ENCODE measurements at places on chromosomes 11 and 22. TPM values are rescaled to one million over a fixed set of nuclear protein-coding genes. Genes with fewer than 3 reads are reported as not detected.

- no peak for DNase-seq
These were observed 56.7 kb upstream of the RAB38 start for GRCh38 chr11:88231894-88232482.

The CCDC87 gene
- total RNA-seq, result not detected

DNA sequence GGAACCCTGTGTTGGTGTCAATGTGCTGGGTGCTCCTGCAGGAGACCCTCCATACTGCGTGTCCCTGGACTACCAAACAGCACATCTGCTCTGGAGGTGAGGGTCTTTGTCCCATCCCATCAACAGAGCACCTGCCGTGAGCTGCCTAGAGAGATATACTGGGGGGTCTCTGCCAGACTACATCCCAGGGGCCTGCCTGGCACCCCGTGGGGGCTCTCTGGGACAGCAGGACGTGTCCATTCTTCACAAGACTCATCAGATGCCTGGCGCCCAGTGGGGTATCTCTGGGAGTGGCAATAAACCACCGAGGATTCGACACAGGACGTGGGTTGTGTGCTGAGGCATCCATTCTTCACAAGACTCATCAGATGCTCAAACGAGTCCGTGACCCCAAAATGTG lies 42.7 kb downstream of the SHANK2 start:
- DNase-seq, result no peak

GRCh38 chr11:44244639-44245310 lies 65.2 kb downstream of the ALX4 start:
- no peak for DNase-seq

DNA sequence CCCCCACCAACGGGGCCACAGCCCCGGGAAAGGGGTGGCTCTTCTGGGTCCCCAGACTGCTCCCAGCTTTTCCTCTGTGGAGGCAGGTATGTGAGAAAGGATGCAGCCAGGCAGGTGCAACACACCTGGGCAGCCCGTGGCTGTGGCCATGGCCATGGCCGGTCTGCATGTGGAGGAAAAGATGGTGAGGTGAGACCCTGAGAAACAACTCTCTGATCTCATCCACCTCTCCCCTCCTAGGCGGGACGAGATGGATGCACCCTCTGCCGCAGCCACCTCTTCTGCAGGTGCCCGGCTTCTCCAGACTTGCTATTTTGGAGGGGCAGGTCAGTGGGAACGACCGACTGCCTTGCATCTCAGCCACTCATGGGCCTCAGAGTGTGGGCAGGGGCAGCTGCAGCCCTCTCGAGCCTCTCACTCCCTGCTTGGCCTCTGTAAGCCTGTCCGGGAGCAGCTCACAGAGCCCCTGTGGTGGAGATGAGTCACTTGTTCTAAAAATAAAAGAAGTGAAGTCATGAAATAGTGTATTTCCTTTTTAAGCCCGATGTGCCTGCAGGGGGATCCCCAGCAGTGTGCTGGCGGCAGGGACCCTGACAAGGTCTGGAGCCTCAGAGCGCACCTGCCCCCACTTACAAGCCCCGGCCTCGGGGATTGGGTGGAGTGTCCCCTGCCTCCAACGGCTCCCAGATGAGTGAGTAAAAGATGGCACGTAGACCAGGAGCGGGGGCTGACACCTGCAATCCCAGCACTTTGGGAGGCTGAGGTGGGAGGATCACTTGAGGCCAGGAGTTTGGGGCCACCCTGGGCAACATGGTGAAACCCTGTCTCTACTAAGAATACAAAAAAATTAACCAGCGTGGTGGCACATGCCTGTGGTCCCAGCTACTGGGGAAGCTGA lies 10.7 kb downstream of the SMIM38 start:
- no peak for DNase-seq

The HBB gene
- total RNA-seq, result 13.0 TPM
